ENCODE measurements at places on chromosomes 7 and 10.
A peak's percentile ranks its signal among the peaks of the same experiment; 100 is the strongest.

DNA sequence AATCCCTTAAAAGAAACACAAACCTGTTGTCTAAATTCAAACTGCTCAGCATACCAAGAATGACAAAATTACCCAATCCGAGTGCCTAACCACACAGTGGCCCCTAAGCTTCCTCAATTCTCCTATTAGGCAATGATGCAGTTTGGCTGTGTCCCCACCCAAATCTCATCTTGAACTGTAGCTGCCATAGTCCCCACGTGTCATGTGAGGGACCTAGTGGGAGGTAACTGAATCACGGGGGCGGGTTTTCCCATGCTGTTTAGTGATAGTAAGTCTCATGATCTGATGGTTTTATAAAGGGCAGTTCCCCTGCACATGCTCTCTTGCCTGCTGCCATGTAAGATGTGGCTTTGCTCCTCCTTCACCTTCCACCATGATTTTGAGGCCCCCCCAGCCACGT is 21.9 kb downstream of the PSAP start:
- no peak for DNase-seq

- DNase-seq: peak; percentile 28
These were observed 145.6 kb downstream of the ADAM12 start for GRCh38 chr10:126242397-126243260.

DNA sequence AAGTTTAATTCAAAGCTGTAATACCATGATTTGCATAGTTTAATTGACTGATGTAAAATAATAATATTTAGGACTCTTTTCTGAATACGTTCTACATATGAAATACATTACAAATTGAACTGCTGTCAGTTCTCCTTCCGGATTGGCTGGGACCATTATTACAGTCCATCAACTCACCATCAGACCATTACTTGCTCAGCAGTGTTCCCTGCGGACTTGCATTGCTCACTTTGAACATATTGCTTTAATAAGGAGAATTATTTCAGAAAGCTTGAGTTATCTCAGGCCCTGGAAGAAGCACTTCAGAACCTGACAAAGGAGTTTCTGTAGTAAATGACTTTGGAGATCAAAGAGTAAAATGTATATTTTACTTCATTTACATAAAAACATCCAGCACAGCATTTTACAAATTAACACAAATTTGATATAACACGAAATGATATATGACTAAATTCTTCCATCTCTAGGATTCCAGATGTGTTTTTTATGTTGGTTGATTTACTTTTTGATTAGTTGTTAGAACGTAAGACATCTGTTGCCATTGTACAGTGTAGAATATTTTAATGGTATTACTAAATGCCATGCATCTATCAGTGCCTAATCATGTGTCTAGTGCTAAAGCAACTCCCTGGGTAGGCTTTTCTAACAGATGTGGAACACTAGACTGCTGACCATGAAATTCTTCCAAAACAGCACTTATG is 418.5 kb upstream of the SEMA3A start:
- no peak for DNase-seq

- DNase-seq: no peak
These were observed 74.5 kb downstream of the SND1 start for GRCh38 chr7:127726476-127726875.

- no peak for DNase-seq
These were observed 113.4 kb downstream of the POU6F2 start for GRCh38 chr7:39091145-39091544.

- no peak for DNase-seq
These were observed 25.5 kb upstream of the TRIL start for GRCh38 chr7:28983396-28984190.

- DNase-seq: peak; percentile 70
These were observed 25.0 kb downstream of the EGFR start for GRCh38 chr7:55043691-55044370.

DNA sequence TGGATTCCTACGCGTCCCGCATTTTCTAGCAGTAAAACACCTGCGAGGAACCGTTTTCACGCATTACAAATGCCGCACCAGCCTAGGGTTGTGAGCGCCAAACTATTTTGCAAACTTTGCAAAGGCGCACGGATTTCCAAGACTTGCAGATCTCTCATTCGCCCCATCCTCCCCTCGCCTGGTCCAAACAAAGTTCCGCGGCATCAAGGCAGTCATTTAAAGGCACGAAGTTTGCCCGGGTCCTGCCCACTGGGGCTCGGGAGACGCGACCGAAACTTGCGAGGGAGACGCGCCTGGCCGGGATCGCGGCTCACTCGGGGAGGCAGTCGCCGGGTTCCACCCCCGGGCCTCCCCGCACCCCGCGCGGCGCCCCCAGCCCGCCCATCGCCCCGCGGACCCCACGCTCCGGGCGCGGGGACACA is 613 bp downstream of the USP6NL start:
- DNase-seq: peak; percentile 24

DNA sequence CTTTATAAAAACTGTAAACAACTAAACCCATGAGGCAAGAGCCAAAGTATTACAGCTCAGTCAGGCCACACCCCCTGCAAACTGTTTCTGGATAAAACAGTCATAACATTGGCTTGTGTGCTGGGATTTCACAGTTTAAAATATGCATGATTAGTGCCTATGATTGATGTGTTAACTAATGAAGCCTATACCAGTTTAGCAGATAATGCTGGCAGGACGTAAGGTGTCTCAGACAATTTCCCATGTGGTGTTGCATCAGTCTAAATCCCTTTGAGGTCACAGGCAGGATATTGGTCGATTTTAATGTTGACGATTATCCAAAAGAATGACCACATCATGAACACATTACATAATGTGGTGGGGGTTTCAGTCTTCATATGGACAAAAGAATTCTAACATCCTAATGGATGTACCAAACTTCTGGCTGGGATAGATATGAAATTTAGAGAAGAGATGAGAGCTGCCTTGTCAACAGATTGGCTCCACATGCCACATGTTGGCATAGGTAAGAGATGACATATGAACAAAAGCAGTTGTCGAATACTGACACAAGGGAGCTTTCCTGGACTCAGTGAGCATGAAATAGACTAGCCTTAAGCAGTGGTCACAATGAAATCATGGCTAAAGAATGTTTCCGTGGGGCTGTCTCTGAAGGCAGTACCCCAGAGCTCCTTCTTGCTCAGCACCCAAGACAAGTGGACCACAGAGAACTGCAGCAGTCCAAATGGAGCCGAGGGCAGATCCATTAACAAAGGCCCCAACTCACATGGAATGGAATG is 445.6 kb downstream of the GFRA1 start:
- no peak for DNase-seq

DNA sequence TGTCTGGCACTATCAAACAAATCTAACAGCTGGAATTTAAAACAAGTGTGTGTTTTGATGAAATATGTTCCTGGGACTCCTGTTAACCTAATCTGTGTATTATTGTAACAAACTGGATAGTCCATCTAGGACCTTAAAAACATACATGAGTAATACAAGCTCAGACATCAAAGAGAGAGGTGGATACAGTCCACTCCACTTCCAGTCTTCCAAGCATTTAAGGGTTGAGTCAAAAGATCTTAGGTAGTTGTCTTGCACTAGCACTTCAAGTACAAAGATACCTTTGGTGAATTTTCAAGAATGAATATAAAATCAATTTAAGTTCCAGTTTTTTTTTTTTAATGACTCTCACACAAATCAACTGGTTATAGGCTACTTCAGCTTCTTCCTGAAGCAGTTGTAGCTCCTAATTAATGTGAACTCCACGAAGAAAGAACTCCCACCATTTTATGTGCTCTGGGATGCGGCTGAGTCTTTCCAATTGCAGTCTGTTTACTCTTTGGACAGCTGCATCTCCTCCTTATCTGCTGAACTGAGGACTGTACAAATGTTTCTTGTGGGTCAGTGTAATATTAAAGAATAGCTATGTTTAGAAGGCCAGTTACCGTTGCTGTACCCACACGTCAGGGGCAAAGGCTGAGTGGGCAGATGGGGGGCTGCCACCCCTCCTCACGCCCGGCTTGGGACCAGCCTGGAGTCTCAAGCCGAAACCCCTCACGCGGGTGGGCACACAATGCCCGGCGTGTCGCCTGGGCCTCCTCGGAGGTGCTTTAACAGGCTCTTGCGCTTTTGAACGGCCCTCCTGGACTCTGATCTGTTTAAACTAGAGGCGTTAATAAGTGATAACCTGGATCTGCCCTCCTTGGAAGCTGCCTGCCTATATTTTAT is 2.9 kb upstream of the IGF2BP3 start:
- DNase-seq: no peak

DNA sequence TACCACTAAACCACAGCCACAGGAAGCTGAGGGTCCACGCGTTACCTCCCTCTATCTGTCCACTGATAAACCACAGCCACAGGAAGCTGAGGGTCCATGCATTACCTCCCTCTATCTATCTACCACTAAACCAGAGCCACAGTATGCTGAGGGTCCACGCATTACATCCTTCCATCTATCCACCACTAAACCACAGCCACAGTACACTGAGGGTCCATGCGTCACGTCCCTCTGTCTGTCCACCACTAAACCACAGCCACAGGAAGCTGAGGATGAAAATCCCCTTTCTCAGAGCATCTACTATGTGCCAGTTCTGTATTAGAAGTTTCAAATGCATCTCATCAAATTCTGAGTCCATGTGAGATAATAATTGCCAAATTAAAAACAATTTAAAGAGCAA is 589.3 kb downstream of the DNAJB6 start:
- no peak for DNase-seq

- no peak for DNase-seq
These were observed 736 bp upstream of the ITIH5 start for GRCh38 chr10:7667262-7668141.

Measured in prostate gland (tissue), 2 donors.